Suppressor macrophage treated with lipopolysaccharide for 4 hours (primary cell): ENCODE measurements at places on chromosomes 12 and 14.

GRCh38 chr12:71949646-71950045, 11.0 kb downstream of the TPH2 start:
- no peak for DNase-seq

DNA sequence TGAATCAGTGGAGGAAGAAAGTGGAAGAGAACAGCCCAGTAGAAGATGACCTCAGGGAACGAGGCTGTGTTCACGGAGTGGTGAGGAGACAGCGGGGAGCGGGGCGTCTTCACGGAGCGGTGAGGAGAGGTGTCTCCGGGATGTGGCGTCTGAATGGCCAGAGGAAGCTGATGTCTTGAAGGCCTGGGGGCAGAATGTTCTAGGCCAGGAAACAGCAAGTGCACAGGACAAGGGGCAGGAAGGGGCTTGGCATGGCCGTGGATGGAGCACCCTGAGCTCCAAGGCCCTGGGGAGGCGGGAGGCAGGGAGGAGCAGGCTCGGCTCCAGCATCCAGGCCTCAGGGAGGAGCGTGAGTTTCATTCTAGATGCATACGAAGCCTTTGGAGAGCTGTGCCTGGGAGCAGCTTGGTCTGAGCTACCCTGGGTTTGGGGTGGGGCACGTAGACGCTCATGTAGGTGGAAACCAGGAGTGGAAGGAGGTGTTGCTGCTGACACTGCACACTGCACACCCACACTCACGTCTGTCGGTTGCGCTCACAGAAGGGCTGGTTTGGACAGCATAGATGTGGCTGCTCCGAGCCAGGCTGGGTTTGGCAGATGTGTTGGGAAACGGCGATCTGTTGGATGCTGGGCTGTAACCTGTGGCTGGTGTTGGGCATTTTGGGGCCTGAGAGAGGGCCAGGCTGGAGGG, 131.6 kb downstream of the ADGRD1 start:
- no peak for DNase-seq

DNA sequence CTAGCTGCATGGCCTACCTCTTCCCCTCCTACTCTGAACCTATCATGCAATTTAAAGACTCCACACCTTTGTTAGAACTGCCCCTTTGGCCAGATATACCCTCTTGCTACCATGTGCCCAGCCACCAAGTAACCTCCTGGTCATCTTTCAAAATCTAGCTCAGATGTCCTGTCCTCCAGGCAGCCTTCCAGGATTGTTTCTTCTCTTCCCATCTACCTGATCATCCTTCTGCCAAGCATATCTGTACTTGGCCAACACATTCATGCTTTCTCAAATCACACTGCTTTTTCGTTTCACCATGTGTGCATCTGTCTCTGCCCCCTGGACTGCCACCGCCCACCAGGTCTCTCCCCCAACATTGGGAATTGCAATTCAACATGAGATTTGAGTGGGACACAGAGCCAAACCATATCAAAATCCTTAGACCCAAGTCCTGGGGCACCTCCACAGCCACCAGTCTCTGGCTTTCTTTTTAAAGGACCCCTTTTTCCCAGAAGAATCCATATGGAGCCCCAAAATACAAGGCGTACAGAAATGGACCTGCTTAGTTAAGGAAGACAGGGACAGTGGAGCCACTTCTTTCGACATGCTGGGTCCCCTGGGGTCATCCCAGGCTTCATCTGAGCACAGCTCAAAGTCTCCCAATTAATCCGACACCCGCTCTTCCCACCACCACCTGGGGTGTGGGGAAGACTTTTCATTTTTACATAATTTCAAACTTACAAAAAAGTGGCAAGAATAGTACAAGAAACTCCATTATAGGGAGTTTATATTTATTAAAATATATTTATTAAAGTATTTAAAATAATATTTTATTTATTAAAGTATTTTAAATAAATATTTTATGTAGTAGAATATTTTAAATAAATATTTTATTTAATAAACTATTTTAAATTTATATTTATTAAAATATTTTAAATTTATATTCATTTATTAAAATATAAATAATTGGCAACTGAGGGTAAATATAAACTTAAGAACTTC, 7.9 kb upstream of the CMKLR1 start:
- DNase-seq = no peak

DNA sequence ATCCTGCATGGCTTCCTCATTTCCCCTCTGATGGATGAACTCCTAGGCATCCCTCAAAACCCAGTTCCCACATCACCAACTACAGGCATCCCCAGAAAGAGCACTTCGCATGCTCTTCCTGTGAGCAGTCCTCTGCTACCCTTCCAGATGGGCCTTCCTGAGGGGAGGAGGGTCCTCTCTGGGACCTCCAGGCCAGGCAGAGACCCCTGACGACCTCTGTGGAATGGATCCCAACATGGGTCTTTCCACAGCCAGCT, 1.9 kb downstream of the AKT1 start:
- no peak for DNase-seq

- peak; percentile 36 for DNase-seq
These were observed 18.0 kb downstream of the ACACB start for GRCh38 chr12:109134186-109134917.

- no peak for DNase-seq
These were observed 231.9 kb downstream of the C12orf75 start for GRCh38 chr12:105562199-105562971.

- no peak for DNase-seq
These were observed 169.3 kb upstream of the CAND1 start for GRCh38 chr12:67099858-67100257.

GRCh38 chr12:66800046-66800445, 121.2 kb upstream of the GRIP1 start:
- DNase-seq = no peak

DNA sequence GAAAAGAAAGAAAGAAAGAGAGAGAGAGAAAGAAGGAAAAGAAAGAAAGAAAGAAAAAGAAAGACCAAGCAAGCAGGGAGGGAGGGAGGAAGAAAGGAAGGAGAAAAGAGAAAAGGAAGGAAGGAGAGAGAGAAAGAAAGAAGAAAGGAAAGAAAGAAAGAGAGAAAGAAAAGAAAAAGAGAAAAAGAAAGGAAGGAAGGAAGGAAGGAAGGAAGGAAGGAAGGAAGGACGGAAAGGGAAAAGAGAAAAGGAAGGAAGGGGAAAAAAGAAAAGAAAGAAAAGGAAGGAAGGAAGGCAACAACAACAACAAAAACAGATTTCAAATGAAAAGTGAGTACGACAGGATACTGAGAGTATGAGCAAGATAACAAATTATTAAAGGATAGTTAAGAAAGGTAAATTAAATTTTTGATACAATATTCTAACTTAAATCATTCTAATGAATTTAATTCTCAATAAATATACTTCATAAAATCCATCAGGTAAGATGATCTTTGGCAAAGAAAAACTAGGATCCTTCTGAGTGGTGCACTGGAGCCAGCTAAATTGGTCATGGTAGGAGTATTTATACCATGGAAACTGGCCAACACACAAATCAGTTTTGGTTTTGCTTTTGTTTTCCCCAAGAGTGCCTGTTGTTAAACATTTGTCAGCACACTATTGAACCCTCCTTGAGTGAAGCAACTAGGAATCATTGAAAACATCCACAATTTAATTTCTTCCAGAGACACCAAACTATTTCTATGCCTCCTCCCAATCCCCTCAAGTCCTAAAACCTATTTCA, 56.1 kb upstream of the DYRK2 start:
- DNase-seq = peak; percentile 65

GRCh38 chr12:56081393-56082347, 1.7 kb downstream of the ERBB3 start:
- no peak for DNase-seq

- DNase-seq = no peak
These were observed 90.2 kb downstream of the LIN7A start for GRCh38 chr12:80847575-80847974.

- DNase-seq = no peak
These were observed 101.5 kb downstream of the VCPKMT start for GRCh38 chr14:50014809-50015430.

- DNase-seq = peak; percentile 51
These were observed 1.5 kb downstream of the KRT8 start for GRCh38 chr12:52903285-52903854.

GRCh38 chr12:62738616-62739015, 196.3 kb downstream of the PPM1H start:
- DNase-seq = no peak

GRCh38 chr14:76644855-76645518, 116.3 kb upstream of the VASH1 start:
- DNase-seq = peak; percentile 15

DNA sequence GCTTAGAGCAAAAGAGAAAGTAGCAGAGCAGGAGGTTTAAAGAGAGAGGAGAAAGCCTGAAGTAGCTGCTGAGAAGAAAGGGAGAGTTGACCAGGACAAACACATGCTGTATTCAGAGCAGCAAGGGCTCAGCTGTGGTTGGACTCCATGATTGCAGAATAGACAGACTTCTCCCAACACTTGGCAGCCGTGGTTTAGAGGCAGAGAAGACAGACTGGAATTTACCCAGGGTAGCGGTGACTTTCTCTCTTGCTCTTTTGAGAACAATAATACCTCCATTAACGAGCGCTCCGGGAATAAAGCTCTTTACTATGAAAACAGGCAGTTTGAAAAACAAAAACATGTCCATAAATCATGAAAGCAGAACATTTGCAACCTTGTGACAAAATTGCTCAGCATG, 21.4 kb upstream of the IGF1 start:
- DNase-seq = no peak

DNA sequence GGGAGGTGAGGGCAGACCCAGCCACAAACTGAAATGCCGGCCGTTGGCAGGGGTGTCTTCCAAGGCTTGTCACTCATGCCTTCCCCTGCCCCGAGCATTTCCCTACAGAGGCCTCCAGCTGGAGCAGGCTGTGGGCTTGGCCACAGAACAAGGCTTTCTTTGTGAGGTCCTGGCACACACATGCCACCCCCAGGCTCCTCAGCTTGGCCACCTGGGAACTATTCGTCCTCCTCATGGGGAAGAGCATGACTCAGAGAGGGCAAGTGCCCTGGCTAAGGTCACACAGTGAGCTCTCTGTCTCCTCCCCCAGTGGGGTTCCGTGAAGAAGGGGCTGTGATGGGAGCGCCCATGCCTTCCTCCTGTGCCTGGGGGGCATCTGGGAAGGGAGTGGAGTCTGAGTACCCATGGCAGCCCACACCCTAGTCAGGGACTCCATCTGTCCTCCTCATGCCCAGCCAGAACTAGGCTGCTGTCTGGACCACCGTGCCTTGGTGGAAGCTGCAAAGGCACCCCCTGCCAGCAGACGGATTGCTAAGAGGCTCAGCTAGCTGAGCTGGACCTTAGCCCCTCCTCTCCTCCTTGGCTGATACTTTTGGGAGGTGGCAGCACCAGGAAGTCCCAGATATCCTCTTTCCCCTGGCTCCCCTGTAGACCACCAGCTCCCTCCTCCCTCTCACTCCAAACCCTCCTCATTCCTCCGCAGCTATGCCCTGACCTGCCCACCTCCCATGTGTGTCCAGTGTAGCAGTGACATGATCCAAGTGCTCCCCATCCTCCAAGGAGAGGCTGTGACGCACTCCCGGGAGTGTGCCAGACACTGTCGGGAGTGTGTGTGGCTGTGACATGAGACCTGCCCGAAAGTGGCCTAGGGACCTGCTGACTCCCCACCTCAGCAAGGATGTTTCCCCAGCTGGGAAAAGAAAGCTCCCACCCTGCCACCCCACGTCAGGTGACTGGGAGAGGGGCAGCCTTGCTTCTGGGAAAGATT, 21.4 kb downstream of the ABCB9 start:
- DNase-seq = no peak

GRCh38 chr14:64623554-64624165, 73.9 kb downstream of the PPP1R36 start:
- DNase-seq = no peak

GRCh38 chr12:130076752-130077151, 85.5 kb upstream of the FZD10 start:
- DNase-seq = no peak

GRCh38 chr14:57889245-57889644, 23.4 kb upstream of the SLC35F4 start:
- no peak for DNase-seq

DNA sequence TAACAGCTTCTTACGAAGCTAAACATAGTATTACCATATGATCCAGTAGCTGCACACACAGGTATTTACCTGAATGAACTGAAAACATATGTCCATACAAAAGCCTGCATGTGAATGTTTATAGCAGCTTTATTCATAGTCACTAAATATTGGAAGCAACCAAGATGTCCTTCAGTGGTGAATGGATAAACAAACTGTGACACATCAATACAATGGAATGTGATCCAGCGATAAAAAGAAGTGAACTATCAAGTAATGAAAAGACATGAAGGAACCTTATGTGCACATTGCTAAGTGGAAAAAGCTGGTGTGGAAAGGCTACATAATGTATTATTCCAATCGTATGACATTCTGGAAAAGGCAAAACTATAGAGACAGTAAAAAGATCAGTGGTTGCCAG, 38.1 kb upstream of the JDP2 start:
- no peak for DNase-seq

- no peak for DNase-seq
These were observed 41.7 kb upstream of the RAP1B start for GRCh38 chr12:68568922-68569569.

GRCh38 chr12:2479851-2480535, 314.8 kb upstream of the FKBP4 start:
- DNase-seq = peak; percentile 46

GRCh38 chr12:15629761-15630160, 159.4 kb downstream of the EPS8 start:
- DNase-seq = no peak

DNA sequence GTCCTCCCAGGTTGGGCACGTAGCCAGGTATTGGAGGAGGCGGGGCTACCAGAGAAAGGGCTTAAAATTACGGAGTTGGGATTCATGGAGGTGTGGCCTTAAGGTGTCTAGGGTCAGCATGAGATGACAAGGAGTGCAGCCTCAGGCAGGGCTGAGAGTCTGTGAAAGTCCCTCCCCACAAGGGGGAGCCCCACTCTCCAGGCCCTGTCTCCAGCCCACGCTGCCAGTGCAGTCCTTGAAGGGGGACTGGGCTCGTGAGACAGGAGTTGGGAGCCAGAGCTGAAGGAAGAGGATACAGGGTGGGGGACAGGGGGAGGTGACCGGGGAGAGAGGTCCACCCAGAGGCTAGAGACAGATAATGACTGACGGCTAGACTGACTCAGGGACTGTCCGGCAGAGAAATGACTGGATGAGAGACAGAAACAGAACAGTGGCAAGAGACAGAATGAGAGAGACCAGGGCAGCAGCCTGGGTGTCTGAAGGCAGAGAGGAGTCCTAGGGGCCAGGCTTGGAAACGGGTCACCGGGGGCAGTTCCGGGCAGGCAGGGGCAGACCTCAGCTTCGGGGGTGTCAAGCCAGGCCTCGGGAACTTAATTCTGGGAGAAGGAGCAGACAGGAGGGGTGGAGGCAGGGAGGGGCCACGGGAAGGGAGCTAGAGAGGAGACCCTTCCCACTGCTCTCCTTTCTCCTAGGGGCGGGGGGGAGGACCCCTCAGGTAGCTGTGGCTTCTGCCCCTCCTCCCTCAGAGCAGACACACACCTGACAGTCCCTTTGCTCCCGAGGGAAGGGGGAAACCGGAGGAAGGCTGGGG, 970 bp downstream of the CDH24 start:
- DNase-seq = peak; percentile 77

DNA sequence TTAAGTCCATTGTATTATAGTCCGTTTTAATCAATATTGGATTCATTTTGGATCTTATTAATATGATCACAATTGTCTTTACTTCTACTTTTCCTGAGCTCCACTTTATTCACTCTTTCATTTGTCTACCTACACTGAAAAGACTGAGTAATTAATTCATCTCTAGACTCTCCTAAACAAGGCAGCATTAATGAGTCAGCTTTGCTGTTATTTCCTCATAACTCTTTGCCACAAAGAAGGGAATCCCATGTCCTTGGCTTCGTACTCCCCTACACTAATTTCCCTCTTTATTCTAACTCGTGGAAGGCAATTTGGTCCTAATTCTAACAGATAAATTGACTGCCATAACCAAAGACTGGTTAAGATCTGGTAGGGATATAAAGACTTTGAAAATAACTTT, 91.9 kb downstream of the ARMH4 start:
- DNase-seq = no peak
